ENCODE measurements at places on chromosomes 5 and 9.

DNA sequence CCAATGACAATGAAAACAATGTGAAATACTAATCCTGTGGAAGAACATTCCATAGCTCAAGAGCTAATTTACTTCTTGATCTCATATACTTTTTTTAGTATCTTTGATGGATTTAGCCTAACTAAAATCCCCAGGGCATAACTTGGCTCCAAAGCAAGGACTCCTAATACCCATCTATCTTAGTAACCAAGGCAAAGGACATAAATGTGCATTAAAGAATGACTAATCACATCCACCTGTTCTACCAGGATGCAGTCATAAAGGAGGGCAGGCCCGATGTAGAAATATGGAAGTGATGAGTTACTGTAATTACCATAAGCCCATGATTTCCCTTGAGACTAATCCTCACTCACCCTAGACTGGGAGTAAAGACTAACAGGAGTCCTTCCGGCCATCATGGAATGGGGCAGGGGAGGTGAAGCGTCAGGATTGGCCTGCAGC lies 56.9 kb downstream of the KIF24 start:
- DNase-seq = no peak

- no peak for DNase-seq
Measured at GRCh38 chr5:98076501-98076900, 697.0 kb upstream of the RGMB start.

DNA sequence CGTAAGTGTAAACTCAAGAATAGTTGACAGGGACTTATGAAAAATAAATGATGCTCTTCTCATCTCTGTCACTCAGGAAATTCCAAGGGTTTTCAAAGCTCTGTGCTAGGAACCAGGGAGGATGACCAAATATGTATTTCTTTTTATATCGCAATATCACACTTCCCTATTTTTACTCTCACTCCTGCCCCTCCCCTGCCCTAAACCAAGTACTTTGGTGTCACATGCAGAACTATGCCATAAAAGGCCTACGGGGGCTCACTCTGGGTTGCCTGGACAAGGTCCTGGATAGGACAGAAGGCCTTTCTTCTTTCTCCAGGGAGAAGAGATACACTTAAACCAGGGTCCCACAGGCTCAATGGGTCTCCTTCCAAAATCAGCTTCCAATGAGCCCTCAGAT lies 8.3 kb upstream of the RETREG1 start:
- DNase-seq = no peak

DNA sequence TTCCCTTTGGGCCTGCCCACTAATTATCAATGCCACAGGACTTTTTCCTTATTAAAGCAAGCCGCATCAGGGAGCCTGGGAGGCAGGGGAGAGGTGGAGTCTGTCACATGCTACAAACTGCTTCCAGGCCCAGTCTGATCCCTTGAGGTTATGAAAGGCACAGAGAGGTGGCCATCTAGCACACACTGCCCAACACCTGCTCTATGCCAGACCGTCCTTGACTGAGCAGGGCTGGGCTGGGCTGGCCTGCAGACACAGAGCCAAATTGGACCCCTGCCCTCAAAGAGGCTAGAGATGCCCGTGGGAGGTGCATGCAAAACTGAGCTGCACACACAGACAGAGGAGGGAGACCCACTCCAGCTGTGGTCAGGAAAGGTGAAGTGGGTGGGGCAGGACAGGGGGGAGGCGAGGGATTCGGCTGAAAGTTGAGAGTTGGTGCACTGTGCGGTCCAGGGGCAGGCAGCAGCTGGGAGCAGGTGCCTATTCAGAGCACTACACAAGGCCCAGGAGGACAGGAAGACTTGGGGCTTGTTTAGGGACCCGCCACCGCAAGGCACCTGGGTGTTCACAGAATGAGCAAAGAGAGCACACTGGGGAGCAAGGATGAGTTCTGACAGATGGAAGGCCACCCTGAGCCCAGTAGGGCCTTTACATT lies 36.4 kb upstream of the TCF7 start:
- no peak for DNase-seq

GRCh38 chr5:154384480-154385235 lies 61.1 kb upstream of the SAP30L start:
- peak; percentile 57 for DNase-seq

GRCh38 chr9:132880324-132880661 lies 1.6 kb downstream of the SPACA9 start:
- no peak for DNase-seq

- DNase-seq = no peak
Measured at GRCh38 chr5:27818888-27819287, 780.5 kb upstream of the CDH9 start.

GRCh38 chr5:160792281-160792680 lies 59.7 kb downstream of the ATP10B start:
- no peak for DNase-seq

- DNase-seq = no peak
Measured at GRCh38 chr5:124867137-124867704, 120.8 kb upstream of the ZNF608 start.

DNA sequence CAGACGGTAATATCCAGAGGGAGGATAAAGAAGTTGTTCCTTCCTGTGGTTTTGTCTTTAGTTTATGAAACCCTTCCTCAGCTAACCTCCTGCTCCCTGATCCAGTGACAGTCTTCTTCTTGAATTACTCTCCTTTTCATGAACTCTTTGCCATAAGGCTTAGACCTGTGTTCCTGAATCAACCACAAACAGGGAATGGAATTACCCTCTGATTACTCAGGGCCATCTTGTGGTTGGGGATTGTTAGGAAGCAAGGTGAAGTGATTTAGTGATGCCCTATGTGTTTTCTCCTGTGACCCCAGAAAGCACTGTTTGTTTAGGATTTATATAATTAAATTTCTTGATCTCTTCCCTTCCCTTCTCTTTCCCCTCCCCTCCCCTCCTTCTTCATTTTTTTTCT lies 409.1 kb downstream of the TAF11L14 start:
- no peak for DNase-seq

GRCh38 chr9:99980598-99980997 lies 74.1 kb downstream of the STX17 start:
- no peak for DNase-seq

- no peak for DNase-seq
Measured at GRCh38 chr9:130423272-130423671, 21.5 kb upstream of the ASS1 start.

GRCh38 chr9:74309654-74310053 lies 187.5 kb upstream of the RORB start:
- no peak for DNase-seq

- DNase-seq = no peak
Measured at GRCh38 chr9:101371813-101372212, 13.0 kb downstream of the BAAT start.
